T-helper 1 cell (primary cell): ENCODE measurements at places on chromosomes 1 and 21.

DNA sequence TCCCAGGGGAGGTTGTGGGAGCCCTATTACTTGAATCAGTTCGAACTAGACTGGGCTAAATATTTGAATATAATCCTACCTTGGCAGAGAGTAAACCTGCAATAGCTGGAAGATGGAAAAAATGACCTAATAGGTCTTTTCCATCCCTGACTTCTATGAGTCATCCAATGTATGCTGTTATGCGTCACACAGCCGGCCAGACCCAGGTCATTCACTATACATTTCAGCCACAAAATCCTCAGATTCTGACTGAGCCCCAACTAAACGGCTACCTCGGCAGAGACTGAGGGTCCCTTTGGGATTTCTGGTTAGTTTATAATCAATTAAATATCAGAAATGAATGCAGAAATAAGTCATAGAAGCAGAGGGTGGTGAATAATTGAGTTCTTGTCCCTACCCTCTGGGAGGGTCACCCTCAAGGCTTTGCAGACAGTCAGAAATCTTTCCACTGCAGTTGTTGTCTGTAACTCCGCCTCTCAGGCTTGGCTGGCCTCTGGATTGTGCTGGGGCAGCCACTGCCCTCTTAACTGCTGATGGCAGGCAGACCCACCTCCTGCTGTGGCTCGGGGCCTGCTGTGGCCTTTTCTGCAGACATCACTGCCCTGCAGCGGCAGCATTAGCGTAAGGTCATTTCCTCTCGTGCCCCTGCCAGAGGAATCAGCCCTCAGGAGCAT lies 240.5 kb downstream of the TGFB2 start:
- no peak for DNase-seq

DNA sequence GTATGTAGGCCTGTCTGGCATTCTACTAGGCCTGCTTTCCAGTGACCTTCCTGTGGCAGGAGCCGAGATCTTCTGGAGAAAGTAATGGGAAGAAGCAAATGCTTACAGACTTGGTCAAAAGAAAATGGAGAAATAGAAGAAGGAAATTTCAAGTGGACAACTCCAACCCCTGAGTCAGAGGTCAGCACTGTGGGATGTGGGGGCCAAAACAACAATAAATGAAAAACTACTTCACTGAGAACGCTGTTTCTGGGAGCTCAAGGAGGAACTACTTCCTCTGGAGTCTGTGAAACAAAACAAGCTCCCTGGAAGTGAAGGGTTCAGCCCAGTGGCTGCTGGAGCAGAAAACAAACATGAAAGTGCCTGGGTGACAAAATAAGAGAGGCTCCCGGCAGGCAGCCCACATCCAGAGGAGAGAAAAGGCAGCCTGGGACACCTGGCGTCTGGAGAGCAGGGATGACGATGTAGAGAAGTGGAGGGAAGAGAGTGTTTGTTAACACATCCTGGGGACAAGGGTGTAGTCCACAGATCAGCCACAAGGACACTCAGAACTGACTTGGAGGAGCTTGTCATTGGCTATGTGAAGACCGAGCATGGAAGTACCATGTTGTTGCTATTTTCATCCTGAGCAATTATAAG lies 355.2 kb downstream of the SMYD3 start:
- DNase-seq, result no peak

GRCh38 chr1:183152180-183152579 lies 33.9 kb upstream of the LAMC2 start:
- DNase-seq, result no peak

DNA sequence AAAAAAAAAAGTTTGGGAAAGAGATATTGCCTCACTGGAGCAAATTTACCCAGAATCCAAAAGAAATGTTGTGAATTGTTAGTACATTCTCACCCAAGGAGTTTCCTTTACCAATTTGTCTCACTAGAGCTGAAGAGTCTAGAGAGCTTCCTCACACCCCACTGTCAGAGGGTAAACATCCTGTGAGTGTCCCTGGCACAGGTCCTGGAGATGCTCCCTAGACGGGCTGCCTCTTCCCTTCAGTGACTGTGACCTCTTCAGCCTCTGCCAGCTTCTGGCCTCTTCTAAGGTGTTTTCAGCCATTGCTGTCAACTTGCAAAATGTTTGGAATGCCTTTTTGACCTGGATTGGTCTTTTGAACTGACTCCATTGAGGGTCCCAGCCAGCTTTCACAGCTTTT lies 159.4 kb downstream of the DHRS3 start:
- no peak for DNase-seq

DNA sequence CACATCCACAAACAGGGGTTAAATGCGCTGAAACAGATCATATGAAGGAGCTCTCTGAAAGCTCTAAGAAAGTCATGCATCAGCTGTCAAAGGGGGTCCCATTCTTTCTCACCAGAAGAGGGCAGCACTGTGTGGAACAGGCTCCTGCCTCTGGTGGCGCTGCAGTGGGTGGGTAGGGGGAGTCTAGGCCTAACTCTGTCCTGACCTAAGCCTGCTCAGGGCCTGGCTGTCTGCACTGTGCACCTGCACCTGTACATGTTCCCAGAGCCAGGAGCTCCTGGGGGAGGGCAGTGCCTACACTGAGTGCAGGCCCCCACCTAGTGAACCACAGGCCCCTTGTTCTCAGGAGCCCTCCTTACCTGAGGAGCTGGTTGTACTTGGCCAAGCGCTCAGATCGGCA lies 16.0 kb downstream of the ENO1 start:
- DNase-seq, result no peak

DNA sequence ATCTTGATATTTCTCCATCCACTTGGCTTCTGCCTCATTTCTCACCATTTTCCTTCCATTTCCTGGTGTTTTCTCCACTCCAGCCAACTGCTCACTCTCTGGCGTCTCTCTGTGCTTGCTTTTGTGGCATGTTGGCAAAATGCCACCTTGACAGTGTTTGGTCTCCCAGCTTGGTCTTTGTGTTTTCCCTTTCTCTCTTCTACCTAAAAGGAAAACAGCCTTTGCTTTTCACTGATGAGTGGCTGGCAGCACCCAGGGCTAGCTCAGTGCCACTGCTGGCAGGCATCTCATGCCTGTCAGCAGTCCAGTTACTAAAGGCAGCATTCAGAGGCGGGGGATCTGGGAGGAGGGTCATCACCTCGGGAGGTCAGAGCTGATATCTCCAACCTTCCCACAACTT lies 55.3 kb upstream of the DSCAM start:
- DNase-seq, result no peak

GRCh38 chr1:93344484-93344883 lies 1.2 kb upstream of the DR1 start:
- DNase-seq, result no peak

DNA sequence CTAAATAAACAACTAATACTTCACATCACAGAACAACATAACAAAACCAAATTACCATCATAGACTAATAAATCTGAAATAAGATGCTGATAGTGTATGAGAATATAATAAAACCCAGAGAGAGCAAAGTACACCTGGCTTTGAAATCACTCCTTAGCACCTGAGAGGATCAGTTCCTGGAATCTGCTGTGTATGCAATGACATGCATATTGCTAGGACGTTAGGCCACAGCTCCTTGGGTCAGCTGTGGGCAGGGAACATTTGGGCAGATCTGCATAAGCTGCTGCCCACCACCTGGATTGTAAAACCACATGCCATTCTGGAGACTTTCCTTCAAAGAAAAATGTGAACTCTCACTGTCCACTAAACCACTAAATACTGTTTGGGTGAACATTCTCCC lies 81.1 kb downstream of the NR5A2 start:
- DNase-seq, result no peak

- DNase-seq, result no peak
Measured at GRCh38 chr1:92298213-92298572, 594 bp downstream of the GLMN start.

DNA sequence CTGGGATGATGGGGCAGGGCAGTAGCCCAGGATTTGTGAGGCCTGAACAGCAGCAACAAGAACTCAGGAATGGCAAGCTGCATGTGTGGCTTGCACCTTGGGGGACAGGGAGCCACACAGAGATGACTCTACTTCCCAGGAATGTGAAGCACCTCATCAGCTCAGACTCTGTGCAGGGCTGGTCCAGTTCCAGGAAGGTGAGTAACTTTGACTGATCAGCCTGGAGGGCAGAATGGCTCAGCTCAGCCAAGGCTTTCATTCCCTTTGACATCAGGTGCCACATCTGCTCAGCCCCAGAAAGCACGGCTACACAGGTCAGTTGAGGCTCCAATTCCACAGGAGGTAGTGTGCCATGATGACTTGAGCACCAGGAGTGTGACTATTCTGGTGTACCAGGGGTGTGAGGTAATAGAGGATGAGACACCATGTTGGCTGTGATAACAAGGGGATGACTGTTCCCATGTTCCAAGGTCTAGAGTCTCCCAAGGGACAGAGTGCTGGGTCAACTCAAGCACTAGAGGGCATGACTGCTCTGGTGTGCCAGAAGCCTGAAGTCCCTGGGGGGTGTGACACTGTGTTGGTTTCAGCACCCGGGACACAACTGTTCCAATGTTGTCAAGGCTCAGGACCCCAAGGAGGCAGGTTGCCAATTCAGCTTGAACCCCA lies 625.8 kb upstream of the ADGRL2 start:
- no peak for DNase-seq

- DNase-seq, result no peak
Measured at GRCh38 chr1:8379513-8380186, 61.7 kb downstream of the SLC45A1 start.

DNA sequence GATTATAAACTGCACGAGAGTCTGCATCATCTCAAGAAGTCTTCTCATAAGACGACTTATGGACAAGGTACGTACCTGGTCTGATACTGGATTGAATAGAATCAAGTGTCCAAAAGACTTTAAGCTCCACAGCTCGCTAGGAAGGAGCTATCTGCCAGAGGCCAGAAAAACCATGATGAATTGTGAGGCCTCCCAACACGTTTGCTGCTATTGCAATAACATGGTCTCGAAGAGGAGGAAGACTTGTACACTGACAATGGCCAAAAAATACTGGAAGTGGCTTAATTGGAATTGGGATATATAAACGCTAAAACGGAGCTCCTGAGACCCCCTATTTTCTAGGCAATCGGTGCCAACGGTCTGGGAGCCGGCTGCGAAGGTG lies 534 bp downstream of the DNAJC28 start:
- DNase-seq, result no peak

DNA sequence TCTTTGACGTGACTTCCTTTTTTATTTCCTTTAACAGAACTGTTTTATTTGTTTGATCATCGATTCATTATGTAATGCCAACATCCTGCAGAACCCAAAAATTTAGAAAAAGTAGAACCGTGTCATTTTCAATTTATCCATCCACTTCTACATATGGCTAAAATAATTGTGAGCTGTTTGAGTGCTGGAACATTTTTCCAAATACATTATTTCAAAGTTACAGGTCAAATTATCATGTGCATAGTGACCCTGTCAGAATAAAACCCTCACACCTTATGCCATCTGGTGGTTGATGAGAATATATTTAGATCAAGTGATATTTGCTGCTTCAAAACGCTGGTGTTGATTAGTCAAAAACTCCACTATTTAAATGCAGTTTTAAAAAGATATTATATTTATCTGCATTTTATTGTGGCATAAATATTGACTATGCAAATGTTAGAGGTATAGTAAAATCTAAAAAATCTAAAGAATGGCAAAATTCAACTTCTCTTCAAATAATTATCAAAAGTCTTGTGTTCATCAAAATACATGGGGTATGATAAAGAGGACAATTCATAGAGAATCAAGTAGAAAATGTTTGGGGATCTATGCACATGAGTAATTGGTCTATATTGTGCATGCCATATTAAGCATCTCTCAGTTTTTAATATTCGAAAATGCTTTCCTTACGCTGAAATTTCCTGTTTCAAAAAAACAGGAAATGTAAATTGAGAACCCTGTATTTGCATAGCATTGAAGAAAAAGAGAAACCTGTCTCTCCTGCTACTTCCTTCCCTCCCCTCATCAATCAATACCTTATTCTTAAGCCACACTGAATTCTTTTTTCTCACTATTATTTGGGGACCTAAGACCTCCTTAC lies 39.7 kb downstream of the UBE2U start:
- DNase-seq, result no peak

GRCh38 chr1:97778718-97779117 lies 142.1 kb downstream of the DPYD start:
- no peak for DNase-seq

- DNase-seq, result no peak
Measured at GRCh38 chr1:230145505-230145899, 78.5 kb downstream of the GALNT2 start.
